CD4-positive, alpha-beta T cell treated with Interleukin-17A for 4 hours (primary cell): ENCODE measurements at places on chromosomes 1 and 21.
A peak's percentile ranks its signal among the peaks of the same experiment; 100 is the strongest.

DNA sequence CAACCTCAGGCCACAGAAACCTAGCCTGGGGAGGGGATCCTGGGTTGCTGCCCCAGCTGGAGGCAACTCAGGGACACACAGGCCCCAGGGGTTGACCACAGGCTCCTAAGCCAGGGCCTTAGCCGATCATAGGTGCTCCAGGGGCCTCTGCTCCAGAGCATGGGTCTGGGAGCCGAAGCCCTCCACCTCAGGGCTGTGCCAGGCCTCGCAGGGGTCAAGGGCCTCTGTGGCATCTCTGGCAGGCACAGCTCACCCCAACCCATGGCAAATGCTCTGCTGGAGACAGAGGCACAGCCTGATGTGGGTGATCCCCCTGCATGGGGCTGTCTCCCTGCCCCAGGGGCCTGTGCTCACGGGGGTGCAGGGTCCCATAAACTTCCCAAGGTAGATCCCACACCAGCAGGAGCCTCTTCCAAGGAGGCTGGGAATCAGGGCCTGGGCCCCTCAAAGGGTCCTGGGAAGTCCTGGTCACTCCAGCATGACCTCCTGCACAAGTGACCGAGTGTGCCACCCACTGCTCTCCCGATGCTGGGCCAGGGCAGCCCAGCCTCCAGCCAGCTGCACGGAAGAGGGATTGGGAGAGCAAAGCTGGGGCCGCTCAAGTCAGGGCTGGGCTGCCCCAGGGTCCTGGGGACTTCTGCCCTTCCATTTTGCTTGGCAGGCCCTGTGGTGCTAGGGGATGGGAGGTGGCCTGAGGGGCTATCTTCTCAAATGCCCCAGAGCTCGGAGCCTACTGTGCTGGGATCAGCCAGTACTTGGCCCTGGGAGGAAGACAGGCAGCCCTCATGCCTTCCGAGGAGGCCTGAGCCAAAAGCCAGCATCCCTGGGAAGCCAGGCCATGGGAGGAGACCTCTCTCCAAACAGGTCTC lies 22.2 kb upstream of the PRSS38 start:
- DNase-seq: no peak

GRCh38 chr1:114011796-114012195 lies 32.5 kb downstream of the OLFML3 start:
- DNase-seq: no peak

DNA sequence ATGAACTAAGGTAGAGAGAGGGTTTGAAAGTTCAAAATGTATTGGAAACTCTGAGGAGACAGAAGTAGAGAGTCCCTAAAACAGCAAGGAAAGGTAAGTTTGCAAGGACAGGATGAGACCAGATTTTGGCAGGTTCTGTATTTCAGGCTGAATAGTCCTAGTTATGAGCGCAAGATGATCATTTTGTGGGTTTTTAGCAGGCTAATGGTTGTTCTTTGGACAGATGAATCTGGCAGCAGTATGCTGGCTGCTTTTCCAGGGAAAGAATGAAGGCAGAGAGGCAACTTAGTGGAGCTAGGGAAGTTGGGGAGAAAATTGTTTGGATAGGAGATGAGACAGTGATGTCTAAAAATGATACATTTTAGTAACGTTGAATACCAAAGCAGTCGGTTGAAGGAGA lies 243.5 kb upstream of the NRIP1 start:
- no peak for DNase-seq

GRCh38 chr1:54885807-54886723 lies 930 bp downstream of the DHCR24 start:
- DNase-seq: no peak

- peak; percentile 23 for DNase-seq
Observed at GRCh38 chr1:119139403-119139802, 1.1 kb downstream of the WARS2 start.

- DNase-seq: no peak
Observed at GRCh38 chr1:24878775-24879742, 51.0 kb downstream of the RUNX3 start.

GRCh38 chr21:31599013-31599412 lies 60.5 kb upstream of the SOD1 start:
- DNase-seq: no peak

DNA sequence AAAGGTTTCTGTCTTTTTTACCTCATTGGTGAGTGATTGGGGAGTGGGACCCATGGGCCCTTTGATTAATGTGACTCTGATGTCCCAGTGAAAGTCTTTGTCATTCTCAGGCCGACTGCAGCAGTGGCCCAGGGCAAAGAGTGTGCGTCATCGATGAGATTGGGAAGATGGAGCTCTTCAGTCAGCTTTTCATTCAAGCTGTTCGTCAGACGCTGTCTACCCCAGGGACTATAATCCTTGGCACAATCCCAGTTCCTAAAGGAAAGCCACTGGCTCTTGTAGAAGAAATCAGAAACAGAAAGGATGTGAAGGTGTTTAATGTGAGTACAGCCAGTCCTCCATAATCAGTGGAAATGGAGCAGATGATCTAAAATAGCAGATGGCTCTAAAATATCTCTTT lies 19.4 kb downstream of the NTPCR start:
- DNase-seq: no peak

GRCh38 chr1:161382214-161383019 lies 14.7 kb upstream of the CFAP126 start:
- DNase-seq: no peak

GRCh38 chr1:209529233-209529632 lies 54.3 kb upstream of the CAMK1G start:
- DNase-seq: no peak

GRCh38 chr1:89069951-89070350 lies 4.9 kb upstream of the GBP1 start:
- no peak for DNase-seq

GRCh38 chr21:21864321-21864840 lies 866.2 kb downstream of the NCAM2 start:
- no peak for DNase-seq

DNA sequence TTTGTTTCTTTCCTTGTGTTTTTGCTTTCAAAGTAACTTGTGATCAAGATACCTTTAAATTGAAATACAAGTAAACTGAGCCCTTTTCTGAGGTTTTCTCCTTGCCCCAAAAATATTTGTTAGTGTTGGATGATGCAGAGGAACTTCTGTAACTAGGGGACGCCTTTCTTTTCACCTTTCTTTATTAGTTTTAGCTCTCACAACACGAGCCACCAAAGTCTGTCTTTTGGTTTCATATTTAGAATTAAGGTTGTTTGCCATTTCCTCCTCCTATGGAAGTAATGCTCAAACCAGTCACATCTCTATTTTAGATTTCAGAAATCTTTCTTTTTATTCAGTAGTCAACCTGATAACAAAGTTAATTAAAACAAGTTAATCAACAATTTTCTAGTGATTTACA lies 120.8 kb downstream of the ZP4 start:
- no peak for DNase-seq

DNA sequence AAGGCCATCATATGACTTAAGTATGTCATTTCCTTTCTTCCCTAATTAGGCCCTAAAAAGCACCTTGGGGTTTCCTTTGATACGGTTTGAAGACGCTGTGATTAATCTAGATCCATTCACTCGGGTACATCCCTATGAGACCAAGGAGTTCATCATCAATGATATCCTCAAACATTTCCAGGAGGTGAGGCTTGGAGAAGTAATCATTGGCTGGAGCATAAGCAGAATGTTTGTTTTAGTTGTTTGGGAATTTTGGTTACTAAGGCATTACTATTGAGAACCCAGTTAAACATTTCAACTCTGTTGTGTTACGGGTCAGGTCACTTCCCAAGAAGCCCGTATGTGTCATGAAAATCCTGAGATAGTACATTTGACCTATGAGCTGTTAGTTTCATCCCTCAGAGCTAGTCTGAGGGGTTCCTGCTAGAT lies 185.2 kb downstream of the VPS13D start:
- DNase-seq: no peak

DNA sequence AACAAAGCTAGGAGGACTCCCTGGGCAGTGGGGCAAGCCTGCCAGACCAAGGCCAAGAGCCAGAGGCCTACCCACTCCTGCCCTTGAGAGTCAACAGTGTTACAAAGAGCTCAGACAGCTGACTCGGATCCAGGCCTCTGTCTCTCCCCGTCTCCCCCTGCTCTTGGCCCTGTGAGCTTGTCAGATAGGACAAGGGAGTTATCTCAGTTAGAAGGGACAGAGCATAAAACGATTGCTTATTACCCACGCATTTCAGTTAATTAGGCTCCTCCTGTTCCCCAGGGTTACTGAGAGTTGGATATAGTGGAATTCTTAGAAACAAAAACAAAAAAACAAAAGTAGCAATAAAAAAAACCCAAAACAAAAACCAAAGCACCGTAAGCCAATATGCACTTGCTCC lies 1.3 kb downstream of the SLC41A1 start:
- no peak for DNase-seq

DNA sequence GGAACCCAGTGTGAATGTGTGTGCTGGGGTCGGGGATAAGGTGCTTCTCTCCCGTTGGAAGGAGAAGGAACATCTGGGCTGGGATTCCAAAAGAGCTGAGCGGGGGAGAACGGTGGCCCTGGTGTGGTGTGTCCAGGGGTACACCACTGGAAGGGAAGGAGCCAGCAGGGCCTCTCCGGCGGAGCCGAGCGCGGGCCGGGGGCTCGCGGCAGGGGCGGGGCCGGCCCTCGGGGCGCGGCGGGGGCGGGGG lies 231 bp upstream of the RPS6KA1 start:
- no peak for DNase-seq

- DNase-seq: no peak
Observed at GRCh38 chr1:207284209-207284897, 37.1 kb upstream of the CD55 start.

GRCh38 chr1:231973830-231974229 lies 347.2 kb downstream of the DISC1 start:
- no peak for DNase-seq

- peak; percentile 84 for DNase-seq
Observed at GRCh38 chr1:9629445-9630201, 21.9 kb upstream of the PIK3CD start.

DNA sequence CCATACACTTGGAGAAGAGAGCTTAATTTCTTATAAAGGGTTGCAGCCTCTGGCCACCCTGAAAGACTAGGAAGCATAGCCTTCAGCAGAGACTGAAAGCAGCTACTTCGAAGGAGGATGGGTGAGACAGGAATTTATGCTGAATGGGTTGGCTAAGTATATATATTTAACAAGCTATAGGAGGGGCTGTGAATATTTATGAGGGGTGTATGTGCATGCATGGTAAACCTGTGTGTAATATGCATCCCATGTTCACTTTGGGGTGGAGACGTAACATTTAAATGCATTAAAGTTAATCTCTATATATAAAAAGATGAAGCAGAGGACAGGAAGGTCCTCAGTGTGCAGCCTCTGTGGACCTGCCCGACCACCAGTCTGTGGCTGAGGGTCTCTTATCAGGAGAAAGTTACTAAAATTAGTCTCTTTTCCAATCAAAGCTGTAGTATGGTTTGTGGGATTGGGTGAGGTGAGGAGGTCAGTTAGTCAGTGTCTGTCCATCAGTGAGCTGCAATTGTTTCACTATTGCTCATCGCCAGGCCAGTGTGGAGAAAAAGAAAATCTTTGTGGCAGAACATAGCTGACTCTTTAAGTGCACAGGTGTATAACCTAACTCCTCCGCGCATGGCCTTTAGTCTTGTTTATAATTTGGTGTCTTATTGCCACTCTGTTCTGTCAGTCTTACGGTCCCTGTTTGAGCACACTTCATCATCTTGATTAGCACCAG lies 35.4 kb upstream of the DSCAM start:
- no peak for DNase-seq

GRCh38 chr1:51290489-51290847 lies 39.9 kb downstream of the TTC39A start:
- DNase-seq: no peak

DNA sequence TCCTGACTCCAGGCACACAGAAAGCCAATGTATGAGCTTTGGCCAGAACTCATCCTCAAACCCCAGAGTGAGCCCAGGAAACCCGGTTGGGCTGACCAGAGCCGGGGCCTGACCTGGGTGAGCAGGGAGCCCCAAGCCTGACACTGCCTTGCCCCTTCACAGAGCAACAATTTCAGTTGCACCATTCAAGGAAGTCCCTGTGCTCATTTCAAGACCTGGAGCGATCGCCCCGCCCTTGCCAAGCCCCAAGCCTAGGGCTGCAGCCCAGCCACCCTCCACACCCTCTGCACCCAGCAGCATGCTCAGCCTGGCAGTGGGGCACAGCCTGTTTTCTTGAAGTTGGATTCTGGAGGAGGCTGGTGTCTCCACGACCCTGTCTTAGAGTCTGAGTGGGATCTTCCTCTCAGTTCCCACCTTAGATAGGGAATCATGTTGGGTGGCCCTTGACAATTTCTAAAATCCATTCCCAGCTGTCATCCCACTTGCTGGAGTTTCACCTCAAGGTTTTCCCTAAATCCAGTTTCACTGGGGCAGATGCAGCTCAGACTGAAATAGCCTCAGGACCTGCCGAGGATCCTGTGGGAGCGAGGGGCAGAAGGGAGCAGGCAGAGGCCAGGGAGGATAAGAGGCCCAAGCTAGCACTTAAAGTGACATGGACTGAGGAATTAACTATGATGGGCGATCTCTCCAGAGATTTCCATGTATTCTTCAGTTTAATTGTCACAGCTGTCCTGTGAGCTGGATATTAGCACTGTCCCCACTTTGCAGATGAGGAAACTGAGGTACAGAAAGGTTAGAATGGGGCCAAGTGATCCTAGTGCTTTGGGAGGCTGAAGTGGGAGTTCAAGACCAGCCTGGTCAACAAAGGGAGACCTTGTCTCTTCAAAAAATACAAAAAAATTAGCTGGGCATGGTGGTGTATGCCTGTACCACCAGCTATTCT lies 2.5 kb downstream of the NBL1 start:
- DNase-seq: no peak

GRCh38 chr1:15957221-15958095 lies 18.4 kb downstream of the ZBTB17 start:
- no peak for DNase-seq

DNA sequence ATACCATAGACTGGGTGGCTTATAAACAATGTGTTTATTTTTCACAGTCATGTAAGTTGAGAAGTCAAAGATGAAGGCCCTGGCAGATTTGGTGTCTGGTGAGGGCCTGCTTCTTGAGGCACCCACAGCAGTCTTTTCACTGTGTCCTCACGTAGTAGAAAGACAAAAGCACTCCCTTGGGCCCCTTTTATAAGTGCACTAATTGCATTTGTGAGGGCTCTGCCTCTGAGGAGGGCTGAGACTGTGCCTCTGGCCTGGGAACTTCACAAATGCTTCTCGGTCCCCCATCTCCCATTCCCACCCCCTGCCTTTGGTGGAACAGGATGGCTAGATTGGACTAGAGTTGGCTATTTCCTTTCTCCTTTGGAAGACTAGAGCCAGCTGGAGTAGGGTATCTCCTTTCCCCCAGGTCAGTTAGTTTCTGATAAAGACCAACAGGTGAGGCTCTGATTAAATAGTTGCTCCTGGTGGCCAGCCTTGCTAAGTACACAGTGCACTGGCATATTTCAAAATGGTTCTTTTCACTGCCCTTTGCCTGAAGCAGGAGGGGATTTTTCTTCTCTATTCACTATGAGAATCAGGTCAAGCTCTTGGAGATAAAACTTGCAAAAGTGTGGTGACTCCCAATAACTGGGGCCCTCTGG lies 82.9 kb downstream of the PLPPR4 start:
- no peak for DNase-seq
